HTR-8/SVneo (cell line): ENCODE measurements at places on chromosomes 6 and 20.

- DNase-seq, result no peak
Observed at GRCh38 chr6:37182736-37183590, 13.0 kb downstream of the PIM1 start.

GRCh38 chr20:37586078-37586477 is 58.4 kb upstream of the BLCAP start:
- DNase-seq, result no peak

- no peak for DNase-seq
Observed at GRCh38 chr6:149140137-149140909, 177.2 kb upstream of the TAB2 start.

- peak; percentile 74 for DNase-seq
Observed at GRCh38 chr20:44137266-44137801, 49.7 kb downstream of the JPH2 start.

GRCh38 chr20:52752023-52752422 is 220.1 kb upstream of the TSHZ2 start:
- DNase-seq, result no peak

DNA sequence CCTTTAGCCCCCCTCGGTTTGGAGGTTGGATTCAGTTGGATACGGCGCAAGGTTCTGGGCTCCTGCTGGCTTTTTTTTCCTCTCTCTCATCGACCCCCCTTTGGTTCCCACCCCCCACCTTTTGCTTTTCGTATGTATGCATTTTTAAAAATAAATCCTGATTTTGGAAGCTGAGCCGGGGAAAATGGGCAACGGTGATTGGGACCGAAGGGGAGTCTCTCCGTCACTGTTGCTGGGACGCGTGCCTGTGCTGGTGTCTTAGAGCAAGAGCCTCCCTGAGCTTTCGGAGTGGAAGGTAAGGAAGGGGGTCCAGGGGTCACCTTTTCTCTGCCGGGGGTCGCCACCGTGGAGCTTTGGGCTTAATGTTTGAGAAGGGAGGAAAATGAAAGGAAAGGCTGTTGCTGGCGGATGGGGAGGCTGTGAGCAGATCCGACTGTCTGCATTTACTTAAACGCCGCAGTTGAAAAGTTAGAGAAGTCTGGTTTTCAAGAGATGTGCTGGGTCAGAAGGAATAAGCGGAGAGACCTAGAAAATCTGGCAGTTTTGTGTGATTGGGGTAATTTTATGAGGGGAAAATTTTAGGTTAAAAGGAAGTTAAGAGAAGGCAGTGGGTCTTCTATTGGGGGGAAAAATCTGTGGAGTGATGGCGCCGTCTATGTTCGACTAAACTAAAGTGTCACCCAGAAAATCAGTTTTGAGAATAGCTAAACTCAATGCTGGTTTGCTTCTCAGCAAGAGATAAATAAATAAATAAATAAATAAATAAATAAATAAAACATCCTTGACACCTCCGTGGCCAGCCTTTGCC is 828 bp downstream of the ADGRB3 start:
- no peak for DNase-seq

DNA sequence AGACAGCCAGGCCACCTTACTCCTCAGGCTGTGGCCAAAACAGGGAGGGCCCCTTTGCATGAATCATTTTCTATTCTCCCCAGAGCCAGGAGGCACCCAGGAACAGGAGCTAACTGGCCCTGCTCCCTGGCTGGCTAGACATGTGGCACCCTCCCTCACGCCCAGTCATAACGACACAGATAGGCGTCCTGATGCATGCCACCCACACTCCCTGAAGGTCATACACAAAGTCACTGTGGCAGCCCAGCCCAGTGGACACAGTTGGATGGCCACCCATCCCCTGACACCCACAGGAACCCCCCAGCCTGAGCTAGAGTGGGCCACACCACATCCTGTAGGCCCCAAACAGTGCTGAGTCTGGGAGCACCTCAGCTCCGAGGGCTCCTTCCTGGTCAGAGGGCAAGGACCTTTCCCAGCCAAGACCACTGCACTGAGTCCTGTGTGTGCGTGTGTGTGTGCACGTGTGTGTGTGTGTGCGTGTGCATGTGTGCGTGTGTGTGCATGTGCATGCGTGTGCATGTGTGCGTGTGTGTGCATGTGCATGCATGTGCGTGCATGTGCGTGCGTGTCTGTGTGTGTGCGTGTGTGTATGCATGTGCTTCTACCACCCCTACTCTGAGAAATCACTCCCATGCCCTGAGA is 21.6 kb downstream of the TFEB start:
- no peak for DNase-seq

- DNase-seq, result no peak
Observed at GRCh38 chr6:141551318-141551717, 581.4 kb upstream of the GJE1 start.

DNA sequence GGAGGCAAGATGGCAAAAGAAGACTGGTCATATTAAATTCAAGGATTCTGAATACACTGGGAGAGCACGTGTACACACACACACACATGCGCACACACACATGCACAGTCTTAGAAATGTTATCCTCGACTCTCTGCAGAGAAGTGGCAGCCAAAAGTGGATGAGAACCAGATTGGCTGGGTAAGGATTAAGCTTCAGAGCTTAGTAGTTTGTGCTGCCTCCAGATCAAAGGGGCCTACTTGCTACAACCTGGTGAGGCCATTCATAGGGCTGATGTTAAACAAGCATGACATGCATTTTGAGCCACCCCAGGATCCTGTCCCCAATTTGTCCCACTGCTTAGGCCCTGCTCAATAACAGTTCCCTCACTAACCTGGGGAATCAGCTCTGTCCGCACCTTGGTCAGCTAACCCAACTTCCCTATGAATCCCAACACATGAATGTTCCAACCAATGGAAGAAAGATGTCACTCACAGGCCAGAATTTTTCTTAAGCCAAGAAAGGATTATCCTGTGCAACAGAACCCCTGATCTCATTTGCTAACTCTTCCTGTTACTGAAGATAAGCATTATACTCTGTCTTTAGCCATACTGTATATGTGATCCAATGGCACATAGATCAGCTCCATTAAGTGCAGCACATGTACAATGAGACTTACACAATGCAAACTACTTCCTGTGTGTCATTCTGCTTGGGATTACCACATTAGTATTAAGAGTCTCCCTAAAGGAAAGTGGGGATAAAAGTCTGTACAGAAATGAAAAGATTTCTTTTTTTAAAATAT is 31.0 kb downstream of the TOMM6 start:
- DNase-seq, result no peak
